Omental fat pad (tissue), 4 donors: ENCODE measurements at places on chromosomes 6 and 20. TPM values are rescaled to one million over a fixed set of nuclear protein-coding genes. Genes with fewer than 3 reads are reported as not detected.

CDKN1A gene
- 353 TPM for total RNA-seq

RHAG gene
- total RNA-seq: not detected

ZNF165 gene
- 1.4 TPM for total RNA-seq

PLN gene
- 4.0 TPM for total RNA-seq

RWDD2A gene
- 4.8 TPM for total RNA-seq

C6orf52 gene
- total RNA-seq: not detected

TGM2 gene
- 200 TPM for total RNA-seq

RAB32 gene
- total RNA-seq: 45.8 TPM

LY86 gene
- total RNA-seq: 11.6 TPM

GRCh38 chr6:15512126-15512525 is 150.7 kb downstream of the DTNBP1 start:
- no peak for DNase-seq

DNA sequence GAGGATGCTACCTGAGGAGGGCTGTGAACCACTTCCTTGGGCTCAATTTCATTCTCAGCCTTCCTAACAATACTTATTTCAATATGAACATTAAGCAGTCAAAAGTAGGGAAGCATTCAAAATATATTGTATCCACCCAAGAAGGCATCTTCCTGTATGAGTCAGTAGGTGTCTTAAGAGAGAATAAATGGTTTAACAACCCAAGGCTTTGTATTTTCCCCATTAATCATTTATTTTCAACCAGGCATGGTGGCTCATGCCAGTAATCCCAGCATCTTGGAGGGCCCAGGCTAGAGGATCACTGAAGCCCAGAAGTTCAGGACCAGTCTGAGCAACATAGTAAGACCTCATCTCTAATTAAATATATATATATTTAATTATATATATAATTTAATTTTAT is 74.5 kb upstream of the MARCKS start:
- DNase-seq: no peak

- no peak for DNase-seq
These were observed 165.9 kb upstream of the KCNK16 start for GRCh38 chr6:39488255-39488879.

DNA sequence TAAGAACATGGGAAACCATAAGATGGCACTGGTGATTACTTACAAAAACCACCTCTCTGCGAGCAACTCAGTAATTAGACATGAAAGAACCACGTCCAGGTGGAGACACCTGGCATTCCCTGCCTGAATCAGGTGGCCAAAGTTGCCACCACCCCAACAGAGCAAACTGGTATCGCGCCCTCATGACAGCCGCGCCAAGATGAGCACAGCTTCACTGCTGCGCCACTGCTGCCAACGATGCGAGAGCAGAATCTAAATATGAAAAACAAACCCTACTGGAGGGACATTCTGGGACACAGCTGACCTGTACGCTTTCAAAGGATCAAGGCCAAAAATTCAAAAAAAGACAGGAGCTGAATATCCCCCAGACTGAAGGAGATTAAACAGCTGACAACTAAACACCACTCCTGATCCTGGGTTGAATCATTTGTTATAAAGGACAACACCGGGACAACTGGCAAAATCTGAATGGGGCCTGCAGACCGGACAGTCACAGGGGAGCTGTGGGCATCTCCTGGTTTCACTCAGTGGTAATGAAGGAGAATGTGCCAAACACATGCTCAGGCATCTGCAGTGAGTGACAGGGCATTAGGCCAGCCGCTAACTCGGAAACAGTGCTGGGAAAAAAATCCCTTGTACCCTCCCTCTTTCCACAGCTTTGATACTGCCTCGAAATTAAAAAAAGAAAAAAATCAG is 17.4 kb downstream of the CST7 start:
- DNase-seq: no peak

- peak; percentile 91 for DNase-seq
These were observed 38.0 kb downstream of the PIM1 start for GRCh38 chr6:37207903-37208456.

- no peak for DNase-seq
These were observed 10.3 kb downstream of the RIN2 start for GRCh38 chr20:19768325-19768842.

- DNase-seq: no peak
These were observed 269.8 kb downstream of the CDC5L start for GRCh38 chr6:44657206-44657819.

GRCh38 chr20:58006346-58007316 is 221.8 kb downstream of the ANKRD60 start:
- no peak for DNase-seq

DNA sequence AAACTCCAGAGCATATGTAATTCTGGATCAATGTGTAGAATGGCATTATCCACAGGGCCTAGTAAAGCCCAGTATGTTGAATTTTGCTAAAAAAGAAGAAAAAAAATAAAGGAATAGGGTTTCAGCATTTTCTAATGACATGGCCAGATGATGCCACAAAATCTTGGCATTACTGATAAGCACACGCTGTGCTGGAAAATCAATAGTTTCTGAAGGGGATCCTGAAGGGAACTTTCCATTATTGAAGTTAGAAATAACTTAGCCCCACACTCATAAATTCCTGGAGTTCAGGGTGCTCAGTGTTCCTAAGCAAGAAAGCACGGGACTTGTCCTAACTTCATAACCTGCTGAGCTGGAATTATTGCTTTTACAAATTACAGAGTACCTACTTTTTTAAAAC is 10.8 kb downstream of the TENT5A start:
- no peak for DNase-seq
